NB4 (cell line): ENCODE measurements at places on chromosomes 12 and 14.

DNA sequence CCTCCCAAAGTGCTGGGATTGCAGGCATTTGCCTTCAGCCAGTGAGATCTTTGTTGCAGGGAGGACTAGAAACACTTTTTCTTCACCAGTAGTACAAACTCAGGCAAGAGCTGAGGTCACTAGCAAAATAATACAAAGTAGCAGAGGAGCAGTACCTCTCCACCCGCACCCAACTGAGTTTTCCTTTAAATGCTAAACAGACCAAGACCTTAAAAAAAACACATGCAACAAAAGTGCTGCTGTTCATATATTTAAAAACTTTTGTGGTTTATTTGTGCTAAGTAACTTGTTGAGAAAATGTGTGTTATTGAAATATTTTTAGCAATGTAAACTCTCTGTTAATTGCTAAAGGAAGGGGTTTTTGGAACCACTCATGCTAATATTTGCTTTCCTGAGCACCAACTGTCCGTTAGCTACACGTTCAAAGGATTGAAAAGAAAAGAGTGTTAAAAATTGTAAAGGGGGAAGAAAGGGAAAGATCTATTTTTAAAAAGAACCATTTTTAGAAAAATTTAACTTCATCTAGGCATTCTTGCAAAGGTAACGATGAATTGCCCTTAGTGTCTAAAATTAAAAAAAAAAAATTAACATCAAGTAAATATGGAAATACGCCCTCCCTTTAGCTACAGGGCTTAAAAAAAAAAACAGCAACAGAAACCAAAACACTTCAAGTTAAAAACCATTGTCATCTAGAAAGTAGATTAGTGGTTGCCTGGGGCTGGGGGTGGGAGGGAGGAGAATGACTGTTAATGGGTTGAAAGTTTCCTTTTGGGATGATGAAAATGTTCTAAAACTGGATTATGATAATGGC is 114.0 kb upstream of the KRAS start:
- no peak for DNase-seq

- DNase-seq, result no peak
Observed at GRCh38 chr14:31881531-31882310, 195.4 kb upstream of the ARHGAP5 start.

- DNase-seq, result no peak
Observed at GRCh38 chr14:101894365-101895081, 69.8 kb upstream of the DYNC1H1 start.

GRCh38 chr12:1859643-1860042 is 39.3 kb downstream of the LRTM2 start:
- DNase-seq, result no peak

- peak; percentile 18 for DNase-seq
Observed at GRCh38 chr14:60184905-60185555, 19.8 kb upstream of the DHRS7 start.

- DNase-seq, result no peak
Observed at GRCh38 chr12:1773937-1774655, 46.3 kb upstream of the LRTM2 start.

DNA sequence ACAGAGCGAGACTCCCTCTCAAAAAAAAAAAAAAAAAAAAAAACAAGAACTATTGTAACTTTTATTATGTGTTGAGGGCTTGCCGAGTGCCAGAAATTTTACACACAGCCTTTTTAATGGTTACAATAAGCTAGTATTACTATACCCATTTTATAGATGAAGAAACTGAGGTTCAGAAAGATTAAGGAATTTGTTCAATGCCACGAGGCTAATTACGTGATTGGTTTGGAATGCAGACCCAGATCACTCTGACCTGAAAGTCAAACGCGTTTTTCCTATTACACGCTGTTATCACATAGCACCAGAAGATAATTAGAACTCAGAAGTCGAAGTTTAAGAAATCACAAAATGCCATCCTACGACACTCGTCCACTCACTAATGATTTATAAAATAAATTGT is 48.9 kb upstream of the RAP1B start:
- no peak for DNase-seq

DNA sequence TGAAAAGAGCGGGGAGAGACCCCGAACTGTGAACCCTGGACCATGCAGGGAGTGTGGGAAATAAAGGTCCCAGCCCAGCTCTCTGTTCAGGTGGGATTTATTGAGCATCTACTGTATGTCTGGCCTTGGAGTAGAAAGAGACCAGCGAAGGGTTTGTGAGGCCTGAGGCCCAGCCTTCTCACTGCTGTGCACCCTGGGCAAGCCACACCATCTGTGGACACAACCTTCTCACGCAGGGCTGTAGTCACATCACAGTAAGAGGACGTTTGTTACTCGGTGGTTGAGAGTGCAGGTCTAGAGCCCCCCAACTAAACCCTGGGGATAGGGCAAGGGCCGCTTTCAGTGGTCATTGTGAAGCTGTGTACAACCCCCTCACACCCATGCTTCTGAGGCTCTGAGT is 18.2 kb downstream of the FAM222A start:
- DNase-seq, result no peak

DNA sequence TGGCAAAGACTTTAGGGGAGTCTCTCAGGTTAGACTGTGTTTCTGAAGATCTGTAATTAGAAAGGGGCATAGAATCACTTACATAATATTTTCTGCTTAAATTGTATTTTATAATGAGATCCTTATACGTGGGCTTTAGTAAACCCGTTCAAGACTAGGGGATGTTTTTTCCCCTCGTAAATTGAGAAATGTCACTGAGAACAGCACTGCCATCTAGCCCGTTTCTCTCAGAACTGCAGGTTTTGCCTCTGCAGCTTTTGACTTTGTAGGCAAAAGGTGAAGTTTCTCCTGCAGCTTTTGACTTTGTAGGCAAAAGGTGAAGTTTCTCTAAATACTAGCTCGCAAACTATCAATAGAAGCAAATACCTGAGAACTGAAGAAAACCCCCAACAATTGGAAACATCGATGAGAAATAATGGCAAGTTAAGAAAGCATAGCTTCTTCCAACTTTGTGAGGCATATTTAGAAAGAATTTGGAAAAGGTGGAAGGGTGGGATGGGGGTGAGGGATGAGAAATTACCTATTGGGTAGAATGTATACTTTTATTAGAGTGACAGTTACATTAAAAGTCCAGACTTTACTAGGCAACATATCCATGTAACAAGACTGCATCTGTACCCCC is 9.9 kb upstream of the ASPG start:
- DNase-seq, result peak; percentile 28

- no peak for DNase-seq
Observed at GRCh38 chr12:46523863-46524770, 151.5 kb upstream of the SLC38A2 start.

GRCh38 chr12:124570810-124571209 is 3.4 kb upstream of the NCOR2 start:
- DNase-seq, result no peak

DNA sequence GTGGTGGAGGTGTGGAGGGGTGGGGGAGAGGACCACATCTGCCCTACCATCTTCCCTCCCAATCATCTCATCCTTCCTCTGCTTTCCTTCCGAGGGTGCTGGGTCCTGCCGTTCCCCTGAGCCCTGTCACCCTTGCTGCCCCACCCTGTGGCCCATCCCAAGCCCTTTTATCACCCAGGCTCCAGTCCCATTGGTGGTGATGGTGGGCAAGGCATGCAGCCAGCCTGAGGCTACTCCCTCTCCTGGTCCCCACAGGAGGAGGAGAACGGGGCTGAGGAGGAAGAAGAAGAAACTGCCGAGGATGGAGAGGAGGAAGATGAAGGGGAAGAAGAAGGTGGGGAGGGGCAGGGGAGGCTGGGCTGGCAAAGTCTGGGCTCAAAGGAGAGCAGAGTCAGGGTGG is 2.7 kb upstream of the LAG3 start:
- no peak for DNase-seq
